ENCODE measurements at places on chromosomes 1 and 21.

DNA sequence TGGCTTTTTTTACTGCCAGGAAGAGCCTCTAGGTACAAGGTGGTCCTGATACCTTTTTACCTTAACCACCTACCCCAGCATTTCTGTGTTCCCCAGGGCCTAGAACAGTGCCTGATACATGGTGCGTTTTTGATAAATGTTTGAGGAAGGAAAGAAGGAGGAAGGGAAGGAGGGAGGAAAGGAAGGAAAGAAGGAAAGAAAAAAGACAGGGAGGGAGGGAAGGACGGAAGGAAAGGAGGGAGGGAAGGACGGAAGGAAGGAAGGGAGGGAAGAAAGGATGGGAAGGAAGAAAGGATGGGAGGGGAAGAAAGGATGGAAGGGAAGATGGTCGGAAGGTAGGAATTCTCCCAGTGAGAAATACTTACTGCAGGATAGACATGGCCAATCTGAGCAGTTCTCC, 12.0 kb upstream of the MAGOH start:
- no peak for DNase-seq

DNA sequence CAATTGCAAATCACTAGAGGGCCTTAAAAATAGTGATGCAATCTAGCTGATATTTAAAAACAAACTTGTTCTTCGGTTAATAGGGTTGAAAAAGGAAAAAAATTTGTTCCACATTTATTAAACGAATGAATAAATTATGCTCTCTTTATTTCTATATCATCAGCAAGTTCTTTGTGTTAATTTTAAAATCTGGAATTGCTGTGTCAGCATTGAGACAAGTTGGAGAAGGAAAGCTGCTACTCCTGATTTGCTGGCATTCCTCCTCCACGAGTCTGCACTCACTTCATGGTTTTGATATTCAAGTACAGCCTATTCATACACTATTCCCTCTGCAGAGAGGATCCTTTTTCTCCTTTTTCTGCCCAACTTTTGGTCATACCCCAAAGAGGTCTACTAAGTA, 117.6 kb downstream of the MRPL39 start:
- no peak for DNase-seq

DNA sequence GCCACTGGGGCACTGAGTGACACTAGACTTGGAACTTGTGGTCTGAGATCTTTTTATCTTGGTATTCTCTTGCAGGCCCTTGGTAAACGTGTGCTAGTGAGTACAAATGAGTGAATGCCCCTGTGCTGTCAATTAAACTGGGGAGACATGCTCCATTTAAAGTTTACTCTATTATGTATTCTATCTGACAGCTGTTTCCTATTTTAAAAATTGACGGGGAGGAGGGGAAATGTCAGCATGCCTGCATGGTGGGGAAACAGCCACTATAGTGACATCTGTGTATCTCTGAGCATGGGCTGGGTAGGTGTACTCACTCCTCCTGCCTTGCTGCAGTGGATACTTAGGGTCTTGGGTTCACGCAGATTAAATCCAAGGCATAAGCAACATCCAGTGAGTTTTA, 59.0 kb upstream of the IKBKE start:
- no peak for DNase-seq

DNA sequence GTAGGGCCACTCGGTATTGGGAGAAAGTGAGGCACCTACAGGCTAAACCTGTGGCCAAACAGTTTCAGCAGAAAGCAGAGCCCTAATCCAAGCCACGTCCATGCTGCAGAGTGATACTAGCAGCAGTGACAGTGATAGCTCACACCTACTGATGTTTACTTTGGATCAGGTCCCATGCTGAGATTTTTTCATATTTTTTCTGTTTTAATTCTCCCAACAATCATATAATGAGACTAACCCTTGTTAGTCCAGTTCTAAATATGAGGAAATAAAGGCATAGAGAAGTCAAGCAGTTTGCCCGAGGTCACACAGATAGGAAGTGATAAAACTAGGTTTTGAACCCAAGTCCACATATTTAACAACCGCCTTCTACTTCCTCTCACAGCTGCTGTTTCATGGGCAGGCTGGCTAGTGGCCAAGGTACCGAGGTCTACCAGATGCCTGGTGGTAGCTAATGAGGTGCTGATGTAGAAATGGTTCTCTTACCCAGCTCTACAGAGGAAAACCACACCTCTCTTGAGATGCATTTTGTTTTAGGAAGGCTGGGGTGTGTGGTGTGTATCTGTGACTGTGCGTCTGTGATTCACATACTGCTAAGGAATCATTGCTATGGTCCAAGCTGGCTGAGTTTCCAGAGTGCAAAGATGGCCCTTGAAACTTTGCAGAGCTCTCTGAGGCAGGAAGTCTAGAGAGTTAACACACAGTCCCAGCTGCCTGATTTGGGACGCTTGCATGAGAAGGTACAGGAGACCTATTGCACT, 80.3 kb upstream of the ARTN start:
- DNase-seq, result no peak

DNA sequence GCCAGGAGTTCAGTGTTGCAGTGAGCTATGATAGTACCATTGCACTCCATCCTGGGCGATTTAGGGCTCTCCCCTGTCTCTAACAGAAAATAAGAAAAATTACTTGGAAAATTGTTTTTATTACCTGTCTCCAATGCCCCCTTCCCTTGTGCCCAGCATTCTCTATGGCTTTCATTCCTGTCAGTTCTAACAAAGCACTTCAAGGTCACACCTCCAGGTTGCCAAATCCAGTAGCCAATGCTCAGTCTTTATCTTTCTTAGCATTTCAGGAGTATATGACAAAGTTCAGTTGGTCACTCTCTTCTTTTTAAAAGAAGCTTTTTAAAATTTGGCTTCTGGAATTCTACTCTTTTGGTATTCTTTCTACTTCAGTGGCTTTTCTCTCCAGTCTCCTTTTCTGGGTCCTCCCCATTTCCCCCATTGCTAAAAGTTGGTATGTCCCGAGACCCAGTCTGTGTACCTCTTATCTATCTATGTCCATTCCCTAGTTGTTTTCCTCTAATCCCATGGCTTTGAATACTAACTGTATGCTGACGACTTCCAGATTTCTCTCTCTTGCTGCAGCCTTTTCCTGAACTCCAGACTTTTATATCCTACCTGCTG, 69.9 kb downstream of the LAMC1 start:
- no peak for DNase-seq

- no peak for DNase-seq
Observed at GRCh38 chr1:61520401-61520800, 204.5 kb downstream of the TM2D1 start.

DNA sequence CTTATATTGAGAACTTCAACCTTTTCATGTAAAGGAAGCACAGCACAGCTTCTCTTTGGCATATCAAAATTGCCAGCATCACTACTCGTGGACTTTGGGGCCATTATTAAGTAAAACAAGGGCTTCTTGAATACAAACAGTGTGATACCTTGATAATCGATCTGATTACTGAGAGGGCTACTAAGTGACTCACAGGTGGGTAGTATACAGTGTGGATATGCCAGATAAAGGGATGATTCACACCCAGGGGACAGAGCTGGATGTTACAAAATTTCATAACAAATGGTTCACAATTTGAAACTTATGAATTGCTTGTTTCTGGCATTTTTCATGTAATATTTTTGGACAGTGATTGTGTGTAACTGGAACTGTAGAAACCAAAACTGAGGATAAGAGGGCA, 15.4 kb downstream of the HDAC1 start:
- no peak for DNase-seq

DNA sequence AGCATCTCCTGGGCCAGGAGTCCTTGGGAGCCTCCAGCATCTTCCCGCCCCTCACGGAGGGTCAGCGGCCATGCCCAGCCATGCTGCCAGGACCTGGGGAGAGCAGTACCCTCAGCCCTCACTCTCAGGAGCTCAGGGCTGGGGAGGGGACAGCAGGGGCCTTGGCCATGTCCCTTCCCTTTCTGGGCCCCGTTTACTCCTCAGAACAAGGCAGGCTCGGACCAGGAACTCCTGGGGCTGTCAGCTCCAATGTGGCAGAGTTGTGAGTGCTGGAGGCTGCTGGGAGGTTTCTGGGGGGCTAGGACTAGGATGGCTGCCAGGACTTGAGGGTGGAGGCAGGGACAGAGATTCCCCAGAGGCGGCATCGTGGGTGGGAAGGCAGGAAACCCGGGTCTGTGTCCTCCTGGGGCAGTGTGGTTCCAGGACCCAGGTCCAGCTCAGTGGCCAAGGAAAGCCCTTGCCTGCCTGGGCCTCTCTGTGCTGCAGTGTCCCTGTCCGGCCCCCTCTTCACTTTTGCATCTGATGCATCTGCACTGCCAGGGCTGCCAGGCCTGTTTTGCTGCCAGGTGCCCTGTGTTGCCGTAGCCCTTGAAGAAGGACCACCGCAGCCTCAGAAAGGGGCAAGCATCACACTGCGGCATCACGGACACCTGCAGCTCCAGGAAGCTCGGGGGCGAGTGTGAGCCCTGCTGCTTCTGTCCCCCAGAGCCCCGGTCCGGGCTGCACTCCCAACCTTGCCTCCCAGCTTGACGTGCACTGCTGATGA, 223.9 kb downstream of the CAMTA1 start:
- no peak for DNase-seq

DNA sequence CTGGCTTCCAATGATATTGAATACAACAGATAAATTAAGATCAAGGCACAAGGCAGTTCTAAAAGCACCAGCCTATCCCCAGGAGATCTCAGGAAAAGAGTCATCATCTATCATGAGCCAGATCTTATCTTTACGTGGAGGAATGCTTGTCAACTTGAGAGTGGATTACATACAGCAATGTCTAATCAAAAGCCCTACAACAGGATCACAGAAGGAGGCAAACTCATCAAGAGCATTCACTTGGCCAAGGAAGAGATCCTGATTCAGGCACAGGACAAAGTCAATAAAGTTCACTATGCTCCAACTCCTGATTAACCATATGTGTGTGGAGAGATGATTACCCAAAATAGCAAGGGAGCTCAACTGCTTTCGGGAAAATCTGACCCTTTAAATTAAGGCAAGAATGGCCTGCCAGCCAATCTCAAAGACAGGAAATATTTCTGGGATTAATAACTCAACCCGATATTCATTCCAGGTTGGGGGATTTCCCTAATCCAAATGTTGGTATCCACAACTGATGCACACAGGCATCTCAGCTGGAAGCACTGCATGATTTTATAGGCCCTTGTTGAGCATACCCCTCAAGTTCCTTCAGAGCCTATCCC, 33.7 kb downstream of the TBX15 start:
- no peak for DNase-seq

DNA sequence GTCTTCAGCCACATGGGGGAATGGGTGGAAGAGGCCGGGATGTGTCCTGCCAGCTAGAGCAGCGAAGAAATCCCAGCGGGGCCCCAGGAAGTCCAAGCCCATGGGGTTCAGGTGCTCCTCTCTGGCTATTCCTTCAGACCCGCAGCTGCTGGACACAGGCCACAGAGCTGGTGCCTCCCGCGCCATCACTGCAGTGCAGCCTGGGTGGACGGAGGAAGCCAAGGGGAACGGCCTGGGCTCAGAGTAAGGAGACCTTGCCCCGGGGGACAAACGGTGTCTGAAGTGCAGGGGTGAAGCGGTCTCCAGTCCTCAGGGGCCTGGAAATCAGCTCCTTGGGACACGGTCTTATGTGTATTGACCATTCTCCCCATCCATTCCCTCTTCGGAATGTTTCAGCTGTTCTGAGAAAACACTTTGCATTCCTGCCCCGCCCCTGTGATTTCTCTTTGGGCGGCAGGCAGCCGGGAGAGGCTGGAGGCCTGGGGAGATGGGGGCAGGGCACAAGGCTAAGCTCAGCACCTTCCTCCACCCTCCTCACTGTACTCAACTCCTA, 18.4 kb downstream of the MTHFR start:
- no peak for DNase-seq

- DNase-seq, result no peak
Observed at GRCh38 chr1:31122741-31123140, 57.2 kb upstream of the PUM1 start.

GRCh38 chr1:237672748-237673147, 218.0 kb downstream of the ZP4 start:
- DNase-seq, result no peak

DNA sequence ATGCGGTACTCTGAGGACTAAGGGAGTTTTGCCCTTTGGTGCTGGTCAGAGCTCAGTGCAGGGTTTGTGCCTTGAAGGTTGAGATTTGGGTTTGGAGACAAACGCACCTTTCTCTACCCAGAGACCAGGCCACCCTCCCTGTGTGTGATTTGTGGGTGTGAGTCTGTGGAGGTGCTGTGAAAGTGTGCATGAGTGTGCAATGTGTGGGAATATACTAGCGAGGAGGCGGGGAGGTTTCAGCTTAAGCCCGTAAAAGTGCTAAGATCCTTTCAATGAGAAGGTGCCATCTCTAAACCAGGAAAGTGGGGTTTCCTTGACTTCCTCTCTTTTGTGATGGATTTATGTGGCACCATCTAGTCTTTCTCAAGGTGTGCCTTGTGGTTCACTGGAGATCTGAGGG, 225.7 kb downstream of the HHAT start:
- no peak for DNase-seq

DNA sequence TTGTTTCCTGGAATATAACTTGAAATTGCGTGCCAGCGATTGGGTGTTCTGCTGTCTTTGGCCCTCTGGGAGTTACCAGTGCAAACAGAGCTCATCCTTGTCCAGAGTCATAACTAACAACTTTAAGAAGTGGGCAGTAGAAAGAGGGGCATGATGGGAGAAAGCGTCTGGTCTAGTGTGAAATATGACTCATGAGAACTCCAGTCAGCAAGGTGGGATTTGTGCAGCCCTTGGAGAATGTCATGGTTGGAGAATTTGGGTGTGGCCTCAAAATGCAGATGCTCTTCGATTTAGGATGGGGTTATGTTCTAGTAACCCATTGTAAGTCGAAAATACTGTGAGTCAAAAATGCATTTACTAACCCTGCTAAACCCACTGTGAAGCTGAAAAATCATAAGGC, 12.9 kb downstream of the ATP1B1 start:
- DNase-seq, result no peak

DNA sequence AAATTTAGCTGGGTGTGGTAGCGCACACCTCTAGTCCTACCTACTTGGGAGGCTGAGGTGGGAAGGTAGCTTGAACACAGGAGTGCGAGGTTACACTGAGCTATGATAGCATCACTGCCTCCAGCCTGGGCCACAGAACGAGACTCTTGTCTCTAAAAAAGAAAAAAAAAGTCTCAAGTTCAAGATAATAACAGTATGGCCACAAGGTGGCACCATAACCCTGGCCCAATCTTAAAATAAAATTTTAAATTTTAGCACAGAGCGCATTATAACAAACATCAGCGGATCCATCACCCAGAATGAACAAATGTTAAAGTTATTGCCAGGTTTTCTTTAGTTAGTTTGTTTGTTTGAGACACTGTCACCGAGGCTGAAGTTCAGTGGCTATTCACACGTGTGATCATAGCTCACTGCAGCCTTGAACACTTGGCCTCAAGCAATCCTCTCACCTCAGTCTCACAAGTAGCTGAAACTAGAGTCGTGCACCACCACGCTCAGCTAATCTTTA, 2.9 kb upstream of the HTR6 start:
- no peak for DNase-seq

DNA sequence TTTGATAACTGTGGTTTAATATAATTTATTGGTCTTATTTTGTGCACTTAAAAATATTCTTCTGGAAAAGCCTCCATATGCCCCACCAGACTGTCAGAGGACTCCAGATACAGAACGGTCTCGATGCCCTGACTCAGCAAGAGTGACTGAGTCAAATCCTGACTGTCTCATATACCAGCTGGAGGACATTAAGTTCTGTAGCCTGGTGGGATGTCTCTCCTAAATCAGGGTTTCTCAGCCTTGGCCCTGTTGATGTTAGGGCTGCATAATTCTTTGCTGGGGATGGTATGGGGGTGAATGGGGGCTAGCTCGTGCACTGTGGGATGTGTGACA, 67.7 kb upstream of the TLR5 start:
- no peak for DNase-seq

- no peak for DNase-seq
Observed at GRCh38 chr21:43355925-43356289, 71.0 kb downstream of the SIK1 start.

Measured in stimulated activated CD4-positive, alpha-beta T cell treated with anti-CD3 and anti-CD28 coated beads, Interleukin-1b, Interleukin-23, amount 100 ng/mL, for 1 hour (primary cell).